CD4-positive, alpha-beta T cell treated with Interleukin-17A for 1 hour (primary cell): ENCODE measurements at places on chromosomes 2 and 18.

- DNase-seq: no peak
Measured at GRCh38 chr18:79570266-79571201, 109.1 kb upstream of the CTDP1 start.

DNA sequence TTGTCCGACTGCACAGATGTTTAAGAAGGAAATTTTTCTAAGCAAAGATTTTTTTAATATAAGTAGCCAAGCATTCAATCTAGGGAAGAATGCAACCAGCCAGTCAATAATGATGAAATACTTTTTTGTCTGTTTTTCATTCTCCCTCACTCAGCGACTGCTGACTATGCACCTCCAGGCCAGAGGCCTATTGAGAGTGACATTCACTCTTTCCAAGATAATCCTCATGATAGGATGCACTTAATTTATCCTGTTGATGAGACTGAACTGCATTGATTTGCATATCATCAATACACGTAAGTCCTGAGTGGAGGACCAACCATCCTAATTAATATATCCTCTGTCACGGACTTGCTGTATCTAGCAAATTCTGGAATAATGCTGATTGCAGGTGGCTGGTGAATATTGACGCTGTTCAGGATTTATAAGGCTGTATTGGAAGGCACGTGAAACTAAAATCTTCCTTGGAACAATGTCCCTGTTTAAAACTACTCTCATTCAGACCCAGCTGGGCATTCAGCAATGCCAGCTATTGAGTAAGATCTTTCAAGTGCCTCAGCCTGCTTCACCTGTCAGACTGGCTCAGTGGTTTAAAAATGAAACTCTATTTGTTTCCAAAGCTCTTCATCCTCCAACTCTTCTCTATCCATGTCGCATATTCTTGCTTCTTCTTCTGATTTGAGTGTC lies 142.2 kb downstream of the MAP2 start:
- DNase-seq: no peak

- no peak for DNase-seq
Measured at GRCh38 chr18:13441736-13442135, 223.2 kb downstream of the LDLRAD4 start.

GRCh38 chr2:130391872-130392670 lies 36.2 kb downstream of the PTPN18 start:
- no peak for DNase-seq

- no peak for DNase-seq
Measured at GRCh38 chr18:46013484-46014189, 46.5 kb upstream of the EPG5 start.

DNA sequence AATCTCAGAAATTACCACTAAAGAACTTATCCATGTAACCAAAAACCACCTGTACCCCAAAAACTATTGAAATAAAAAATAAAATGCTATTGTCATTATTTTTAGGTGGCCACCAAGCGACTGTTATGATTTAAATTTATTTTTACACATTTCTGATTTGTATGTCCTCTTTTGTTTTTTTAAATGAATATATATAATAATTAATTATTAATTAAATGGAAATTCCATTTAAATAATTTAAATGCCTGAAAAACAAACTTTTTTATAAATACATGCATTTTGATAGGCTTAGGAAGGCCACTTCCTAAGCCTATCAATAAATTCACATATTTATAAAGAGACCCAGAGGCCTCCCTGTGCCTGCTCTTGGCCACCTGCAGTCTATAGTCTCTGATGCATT lies 52.2 kb downstream of the CYB5A start:
- no peak for DNase-seq

DNA sequence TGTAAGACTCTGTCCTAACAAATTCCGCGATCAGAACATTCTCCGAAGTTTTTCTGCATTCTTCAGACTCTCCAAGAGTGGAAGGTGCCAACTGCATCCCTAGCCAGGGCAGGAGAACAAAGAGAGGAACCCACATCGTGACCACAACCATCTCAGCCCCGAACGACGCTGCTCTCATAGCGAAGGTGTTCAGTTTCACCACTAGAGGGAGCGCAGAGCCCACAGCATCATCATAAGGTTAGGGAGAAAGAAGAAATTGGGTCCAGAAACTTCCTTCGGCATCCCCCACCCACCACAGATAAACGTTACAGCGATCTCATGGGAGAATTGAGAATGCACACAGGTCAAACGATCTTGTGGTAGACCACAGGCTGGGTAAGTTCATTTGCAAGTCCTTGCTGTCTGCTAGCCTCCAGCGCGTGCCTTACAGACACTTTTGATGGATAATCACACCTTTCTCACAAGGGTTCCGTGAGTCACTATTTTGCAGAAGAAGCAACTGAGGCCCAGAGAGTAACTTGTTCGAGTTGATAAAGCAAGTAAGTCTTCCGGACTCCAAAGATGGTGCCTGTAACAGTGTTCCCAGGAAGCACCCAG lies 53.7 kb upstream of the ARL4C start:
- peak; percentile 67 for DNase-seq

GRCh38 chr2:190255676-190256075 lies 64.0 kb downstream of the HIBCH start:
- DNase-seq: no peak

GRCh38 chr2:128371648-128372345 lies 53.1 kb upstream of the HS6ST1 start:
- no peak for DNase-seq

DNA sequence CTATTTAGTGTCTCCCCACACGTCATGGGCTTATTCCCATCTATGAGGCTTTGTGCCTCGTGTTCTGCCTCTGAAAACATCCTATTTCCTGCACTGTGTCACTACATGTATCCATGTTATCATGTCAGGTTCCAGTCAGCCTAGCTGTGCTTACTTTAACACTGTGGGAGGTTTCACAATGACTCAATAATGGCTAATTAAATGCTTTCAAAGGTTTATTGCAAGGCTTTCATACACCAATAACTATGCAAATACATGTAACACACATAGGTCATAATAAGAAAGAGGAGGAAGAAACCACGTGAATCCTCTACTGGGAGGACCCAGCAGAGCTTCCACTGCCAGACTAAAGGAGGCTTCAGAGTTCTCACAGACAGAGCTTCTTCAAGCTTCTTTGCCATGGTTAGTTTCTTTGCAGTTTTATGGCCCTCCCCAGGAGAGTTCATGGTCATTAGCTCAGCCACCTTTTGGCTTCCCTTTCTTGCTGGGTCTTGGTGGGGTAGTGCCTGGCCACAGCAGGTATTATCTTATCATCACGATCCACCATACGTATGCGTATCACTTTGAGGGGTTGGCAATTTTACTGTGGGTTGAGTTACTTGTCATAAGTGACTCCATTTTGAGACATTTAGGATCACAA lies 5.1 kb upstream of the COLEC12 start:
- no peak for DNase-seq

DNA sequence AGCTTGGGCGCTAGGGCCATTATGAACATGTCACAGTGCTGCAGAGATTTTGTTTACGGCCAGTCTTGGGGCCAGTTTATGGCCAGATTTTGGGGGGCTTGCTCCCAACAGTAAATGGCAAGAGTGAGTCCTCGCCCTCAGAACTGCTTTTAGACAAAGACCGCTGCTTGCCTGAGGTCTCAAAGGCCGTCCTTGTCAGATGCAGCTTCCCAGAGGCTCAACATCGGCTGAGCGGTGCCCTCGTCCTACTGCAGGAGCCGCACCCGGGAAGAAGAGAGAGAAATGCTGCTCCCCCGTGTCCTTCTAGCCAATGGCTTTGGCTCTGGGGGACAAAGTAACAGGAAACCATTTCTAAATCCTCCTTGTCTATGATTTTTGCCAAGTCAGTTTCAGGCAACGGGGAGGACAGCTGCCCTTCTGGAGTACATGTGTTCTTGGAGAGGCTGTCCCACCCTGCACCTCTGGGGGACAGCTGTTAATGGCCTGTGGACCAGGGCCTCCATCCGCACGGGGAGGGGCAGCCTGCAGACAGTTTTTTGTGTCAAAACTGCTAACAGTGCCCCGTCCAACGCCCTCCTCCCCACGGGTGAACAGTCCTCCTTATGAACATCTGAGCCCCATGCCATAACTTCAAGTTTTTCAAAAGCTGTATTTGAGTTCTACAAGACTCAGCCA lies 66.1 kb downstream of the C18orf63 start:
- DNase-seq: no peak

GRCh38 chr2:189287982-189288521 lies 108.5 kb upstream of the COL5A2 start:
- DNase-seq: peak; percentile 38

GRCh38 chr2:190867212-190867611 lies 13.4 kb upstream of the GLS start:
- no peak for DNase-seq

GRCh38 chr2:224904381-224904780 lies 137.9 kb downstream of the DOCK10 start:
- no peak for DNase-seq

DNA sequence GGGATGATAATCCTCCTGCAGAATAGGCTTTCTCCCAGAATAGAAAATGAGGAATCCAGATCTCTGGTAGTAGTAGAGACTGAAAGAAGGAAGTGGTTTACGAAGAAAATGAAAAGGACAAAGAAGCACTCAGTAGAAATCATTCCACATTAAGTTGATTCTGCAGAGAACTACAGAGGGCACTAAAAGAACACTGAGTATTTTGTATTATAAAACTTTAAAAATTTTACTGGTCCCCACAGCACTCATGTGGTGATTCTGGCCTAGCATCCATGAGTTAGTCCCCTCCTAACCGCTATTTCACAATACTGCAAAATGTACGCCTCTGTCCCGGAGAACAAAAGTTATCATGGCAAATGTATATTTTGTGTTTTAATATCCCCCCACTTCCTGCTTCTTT lies 42.9 kb upstream of the SLC35F5 start:
- no peak for DNase-seq

DNA sequence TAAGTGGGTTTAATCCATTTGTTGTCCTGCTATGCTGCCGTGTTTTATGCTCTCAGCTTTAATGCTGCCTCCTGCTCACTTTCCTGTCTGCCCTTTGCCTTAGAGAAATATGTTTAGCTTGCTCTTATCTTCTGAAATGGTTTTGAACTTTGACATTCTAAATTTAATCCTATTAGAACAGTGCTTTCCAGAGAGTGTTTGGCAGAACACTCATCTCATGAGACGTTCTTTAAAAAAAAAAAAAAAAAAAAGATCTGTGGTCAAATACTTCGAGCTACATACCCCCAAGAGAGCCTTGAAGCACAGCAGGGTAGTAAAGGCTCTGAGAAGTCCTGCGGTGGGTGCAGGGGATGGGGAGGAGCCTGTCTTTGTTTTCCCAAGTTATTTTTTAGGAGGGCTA lies 161.3 kb downstream of the SPP2 start:
- no peak for DNase-seq

DNA sequence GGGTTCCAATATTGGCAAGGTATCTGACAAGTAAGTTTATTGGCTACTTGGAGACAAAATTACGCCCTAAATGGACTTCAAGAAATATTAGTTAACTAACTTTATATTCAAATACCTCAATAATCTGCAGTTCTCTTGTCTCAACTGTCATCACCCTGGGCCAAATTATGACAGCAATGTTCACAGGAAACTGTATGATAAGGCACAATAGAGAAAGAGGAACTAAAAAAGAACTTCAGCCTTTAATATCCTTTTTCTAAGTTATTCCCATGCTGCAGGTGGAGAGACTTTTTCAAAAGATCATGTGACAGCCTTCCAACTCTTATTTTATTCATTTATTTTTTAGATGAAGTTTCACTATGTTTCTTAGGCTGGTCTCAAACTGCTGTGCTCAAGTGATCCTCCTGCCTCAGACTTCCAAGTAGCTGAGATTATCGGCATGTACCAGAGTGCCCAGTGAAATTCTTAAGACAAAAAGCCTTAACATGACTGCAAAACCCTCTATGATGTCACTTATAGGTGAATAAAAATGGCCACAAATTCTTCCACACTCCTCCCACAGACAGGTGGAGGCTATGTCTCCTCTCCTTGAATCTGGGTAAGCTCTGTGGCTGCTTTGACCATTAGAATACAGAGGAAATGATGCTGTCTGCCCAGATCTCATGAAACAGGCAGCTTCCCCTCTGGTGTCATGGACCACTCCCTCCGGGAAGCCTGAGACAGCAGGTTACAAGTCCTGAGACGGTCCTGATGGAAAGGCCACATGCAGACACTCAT lies 211.0 kb downstream of the TGIF1 start:
- no peak for DNase-seq

DNA sequence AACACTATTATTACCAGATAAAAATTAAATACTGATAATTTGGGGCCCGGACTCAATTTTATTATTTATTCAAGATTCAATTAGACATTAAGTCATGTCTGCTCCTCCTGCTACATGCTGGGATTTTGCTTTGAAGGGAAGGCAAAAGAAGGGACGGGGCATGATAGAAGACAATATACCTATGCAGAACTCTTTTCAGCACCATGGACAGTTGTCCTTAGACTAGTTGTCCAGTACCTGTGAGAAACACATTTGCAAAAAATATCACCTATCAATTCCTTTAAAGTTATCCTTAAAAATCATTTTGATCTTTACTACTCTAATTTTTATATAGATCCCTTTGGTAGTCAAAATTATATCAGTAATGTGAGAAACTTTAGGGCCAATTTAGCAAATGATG lies 100.2 kb upstream of the SULT1C3 start:
- no peak for DNase-seq

DNA sequence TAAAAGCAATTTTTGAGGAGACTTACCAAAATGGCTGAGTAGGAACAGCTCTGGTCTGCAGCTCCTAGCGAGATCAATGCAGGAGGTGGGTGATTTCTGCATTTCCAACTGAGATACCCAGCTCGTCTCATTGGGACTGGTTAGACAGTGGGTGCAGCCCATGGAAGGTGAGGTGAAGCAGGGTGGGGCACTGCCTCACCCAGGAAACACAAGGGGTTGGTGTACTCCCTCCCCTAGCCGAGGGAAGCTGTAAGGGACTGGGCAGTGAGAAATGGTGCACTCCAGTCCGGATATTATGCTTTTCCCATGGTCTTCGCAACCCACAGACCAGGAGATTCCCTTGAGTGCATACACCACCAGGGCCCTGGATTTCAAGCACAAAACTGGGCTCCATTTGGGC lies 419.0 kb downstream of the NUP35 start:
- DNase-seq: no peak

DNA sequence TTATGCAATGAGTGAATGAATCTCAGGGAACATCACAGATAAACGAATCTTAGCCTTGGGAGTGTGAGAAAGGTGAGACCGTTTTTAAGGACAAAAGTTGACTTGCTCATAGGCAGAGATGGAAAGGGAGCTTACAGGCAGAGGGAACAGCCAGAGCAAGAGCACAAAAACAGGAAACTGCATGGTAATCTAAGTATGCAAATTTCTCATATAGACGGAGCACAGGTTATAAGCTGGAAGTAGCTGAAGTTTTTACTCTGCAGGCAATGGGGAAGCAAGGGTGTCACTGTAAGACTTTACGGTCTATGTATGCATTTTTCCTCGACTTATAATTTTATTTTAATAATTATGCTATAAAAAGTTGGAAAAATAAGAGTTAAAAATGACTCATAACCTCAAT lies 44.8 kb upstream of the STRN start:
- DNase-seq: no peak

GRCh38 chr18:75211953-75212750 lies 1.6 kb downstream of the TSHZ1 start:
- peak; percentile 16 for DNase-seq

DNA sequence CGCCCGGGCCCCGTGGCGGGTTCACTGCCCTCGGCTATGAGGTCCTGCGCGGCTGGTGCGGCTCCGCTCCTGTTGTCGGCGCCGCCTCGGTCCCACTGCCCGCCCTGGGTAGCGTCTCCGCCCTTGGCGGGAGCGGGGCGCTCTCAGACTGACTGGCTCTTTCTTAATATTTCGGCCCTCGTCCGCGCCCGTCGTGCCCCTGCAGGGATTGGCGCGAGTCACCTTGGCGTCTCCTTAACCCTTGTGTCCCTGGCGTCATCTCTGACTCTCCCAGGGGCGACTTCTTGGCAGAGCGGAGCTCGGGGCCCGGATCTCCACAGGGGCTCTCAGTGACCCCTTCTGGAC lies 1.3 kb downstream of the PTMA start:
- peak; percentile 54 for DNase-seq
